ENCODE measurements at places on chromosomes 11 and 22.
A peak's percentile ranks its signal among the peaks of the same experiment; 100 is the strongest.

DNA sequence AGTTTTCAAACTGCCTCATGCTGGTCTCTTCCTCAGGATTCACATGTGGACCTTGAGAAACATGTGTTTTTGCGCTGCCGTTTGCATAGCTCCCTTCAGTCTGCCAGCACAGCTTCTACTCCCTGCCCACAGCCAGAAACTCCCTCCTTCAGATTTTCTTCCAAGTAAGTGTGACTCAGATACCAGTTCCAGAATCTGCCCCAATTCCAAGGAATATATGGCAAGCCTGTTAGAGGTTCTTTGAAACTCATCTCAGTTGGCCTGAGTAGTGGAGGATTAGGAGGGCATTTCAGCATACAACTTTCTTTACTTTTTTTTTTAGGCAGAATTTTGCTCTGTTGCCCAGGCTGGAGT is 67.1 kb downstream of the SNX19 start:
- no peak for DNase-seq

DNA sequence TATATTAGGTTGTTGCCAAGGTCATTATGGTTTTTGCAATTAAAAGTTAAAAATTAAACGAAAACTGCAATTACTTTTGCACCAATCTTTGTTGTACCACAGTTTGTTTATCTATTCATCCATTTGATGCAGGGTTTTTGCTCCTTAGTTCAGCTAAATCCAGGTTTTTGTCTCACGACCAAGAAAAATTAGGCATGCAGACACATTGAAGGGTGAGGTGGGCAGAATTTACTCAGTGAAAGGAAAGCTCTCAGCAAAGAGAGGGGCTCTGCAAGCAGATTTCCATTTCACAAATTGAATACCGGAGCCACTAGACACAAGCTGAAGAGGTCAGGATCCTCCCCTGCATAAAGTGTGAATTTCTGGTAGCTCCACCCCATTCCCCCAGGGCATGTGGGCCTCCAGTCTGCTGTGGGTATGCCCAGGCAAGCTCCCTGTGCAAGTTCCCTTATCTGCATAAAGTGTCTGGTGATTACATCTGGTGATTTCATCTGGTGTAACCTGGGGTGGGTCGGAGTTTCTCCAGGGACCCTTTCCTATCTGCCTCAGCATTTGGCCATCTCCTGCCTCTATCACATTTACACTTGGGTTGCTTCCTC is 33.3 kb downstream of the APOL6 start:
- no peak for DNase-seq

GRCh38 chr11:35232891-35233330 is 93.9 kb downstream of the CD44 start:
- DNase-seq, result no peak

GRCh38 chr11:61079416-61080150 is 22.7 kb upstream of the CD5 start:
- DNase-seq, result no peak

DNA sequence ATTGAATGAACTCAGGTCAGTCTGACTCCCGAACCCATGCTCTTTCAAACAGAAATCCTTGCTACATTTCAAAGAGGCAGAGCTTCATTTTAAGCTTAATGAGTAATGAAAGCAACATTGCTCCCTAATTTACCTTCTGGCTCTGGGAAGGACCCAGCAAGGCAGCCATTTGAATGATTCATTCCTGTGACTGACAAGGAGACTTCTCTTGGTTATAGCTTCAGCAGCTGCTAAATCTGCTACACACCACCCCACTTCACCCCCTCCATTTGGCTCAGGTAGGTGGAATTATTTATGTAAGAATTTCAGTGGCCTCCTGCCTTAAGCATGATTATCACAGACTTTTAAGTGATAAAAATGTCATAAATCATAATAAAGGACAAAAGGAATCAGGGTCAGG is 117.7 kb downstream of the KCNC1 start:
- no peak for DNase-seq

DNA sequence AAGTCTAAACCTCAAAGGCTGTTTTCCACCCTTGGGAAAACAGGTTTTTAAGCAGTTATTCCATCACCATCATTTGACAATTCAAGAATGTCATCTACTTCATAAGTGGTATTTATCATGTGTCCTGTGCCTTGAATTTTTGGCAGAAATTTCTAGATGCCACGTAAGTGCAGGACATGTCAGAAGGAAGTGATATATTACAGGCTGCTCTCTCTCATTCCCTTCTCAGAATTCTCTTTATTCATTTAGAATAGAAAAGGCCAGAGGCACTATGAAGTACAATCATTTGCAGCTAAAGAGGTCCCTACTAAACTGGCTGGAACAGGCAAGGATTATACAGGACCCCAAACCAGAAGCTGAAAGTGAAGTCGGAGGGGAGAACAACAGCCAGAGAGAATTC is 11.9 kb downstream of the RBFOX2 start:
- DNase-seq, result no peak

DNA sequence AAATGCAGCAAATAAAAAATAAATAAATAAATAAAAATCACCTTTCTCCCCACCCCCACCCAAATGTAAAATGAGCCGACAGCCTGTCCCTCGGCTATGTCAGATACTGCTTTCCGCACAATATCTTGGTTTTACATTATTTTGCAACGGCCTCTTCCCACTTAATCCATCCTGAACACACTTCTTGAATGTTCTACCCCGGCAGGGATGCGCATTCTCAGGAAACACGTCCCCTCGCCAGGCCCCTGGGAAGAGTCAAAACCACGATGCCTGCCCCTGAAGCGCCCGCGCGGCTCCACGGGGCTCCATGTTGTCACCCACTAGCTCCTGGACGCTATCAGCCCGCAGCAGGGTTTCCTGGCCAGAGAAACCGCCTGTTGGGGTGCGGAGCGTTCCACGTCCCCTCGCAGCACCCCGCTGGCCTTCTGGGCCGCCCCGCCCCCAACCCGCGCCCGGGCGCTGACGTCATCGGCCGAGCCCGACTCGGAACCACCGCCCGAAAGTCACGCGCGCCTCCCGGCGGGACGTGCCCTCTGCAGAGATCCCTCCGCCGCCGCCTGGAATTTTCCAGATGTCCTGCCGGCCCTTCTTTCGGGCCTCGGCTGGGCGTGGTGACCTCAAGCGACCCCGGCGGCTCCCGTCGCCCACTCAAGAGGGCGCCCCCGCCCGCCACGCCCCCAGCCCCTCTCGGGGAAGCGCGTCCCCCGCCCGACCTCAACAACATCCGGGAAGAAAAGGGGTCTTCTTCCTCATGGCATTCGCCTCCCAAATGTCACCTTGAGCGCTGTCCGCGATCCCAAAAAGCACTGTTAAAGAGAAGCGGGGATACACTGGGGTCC is 585 bp upstream of the NEAT1 start:
- peak; percentile 97 for DNase-seq

DNA sequence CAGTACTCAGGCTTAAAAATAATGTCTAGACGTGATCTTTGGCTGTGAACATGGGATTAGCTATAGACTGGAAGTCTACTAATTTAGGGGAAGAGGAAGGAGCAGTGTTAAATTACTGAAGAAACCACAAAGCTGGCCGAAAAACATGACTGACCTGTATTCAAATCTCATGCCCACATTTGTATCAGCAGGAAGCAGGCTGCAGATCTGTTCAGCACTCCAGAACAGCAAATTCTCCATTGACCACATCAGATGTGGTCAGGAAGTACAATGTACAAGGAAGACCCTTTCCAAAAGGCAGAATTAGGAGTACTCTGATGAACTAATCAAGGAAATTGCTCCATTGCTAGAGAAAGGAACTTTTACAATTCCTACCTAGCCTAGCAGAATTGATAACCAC is 31.7 kb downstream of the DCDC1 start:
- no peak for DNase-seq

DNA sequence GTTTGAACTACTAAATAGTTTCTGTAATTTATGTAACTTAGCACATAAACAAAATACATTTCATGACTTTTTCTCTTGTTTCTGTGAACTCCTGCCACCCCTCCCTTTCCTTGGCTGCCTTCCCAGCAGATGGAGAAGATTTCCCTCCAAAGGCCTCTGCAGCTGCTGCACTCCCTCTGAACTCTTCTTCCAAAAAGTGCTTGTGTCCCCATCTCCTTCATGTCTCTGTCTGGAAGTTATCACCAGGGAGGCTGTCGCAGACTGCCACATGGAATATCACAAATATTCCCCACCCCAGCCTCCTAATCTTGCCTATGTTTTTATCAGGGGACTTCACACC is 1068.3 kb downstream of the OPCML start:
- no peak for DNase-seq

DNA sequence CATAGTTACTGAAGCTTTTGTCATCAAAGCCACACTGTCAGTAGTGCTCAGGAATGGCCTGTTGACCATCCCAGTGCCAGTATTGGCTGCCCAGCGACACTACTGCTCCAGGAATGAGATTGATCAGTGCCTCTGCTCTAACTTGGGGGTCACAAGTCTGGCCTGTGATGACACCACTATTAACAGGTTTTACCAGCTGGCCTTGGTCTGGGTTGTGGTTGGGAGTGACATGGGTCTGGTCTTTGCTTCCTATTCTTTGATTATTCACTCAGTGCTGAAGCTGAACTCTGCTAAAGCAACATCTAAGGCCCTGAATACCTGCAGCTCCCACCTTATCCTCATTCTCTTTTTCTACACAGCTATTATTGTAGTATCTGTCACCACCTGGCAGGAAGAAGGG is 21.5 kb downstream of the OR56B4 start:
- no peak for DNase-seq

GRCh38 chr11:15769203-15769602 is 587.1 kb downstream of the SOX6 start:
- no peak for DNase-seq

DNA sequence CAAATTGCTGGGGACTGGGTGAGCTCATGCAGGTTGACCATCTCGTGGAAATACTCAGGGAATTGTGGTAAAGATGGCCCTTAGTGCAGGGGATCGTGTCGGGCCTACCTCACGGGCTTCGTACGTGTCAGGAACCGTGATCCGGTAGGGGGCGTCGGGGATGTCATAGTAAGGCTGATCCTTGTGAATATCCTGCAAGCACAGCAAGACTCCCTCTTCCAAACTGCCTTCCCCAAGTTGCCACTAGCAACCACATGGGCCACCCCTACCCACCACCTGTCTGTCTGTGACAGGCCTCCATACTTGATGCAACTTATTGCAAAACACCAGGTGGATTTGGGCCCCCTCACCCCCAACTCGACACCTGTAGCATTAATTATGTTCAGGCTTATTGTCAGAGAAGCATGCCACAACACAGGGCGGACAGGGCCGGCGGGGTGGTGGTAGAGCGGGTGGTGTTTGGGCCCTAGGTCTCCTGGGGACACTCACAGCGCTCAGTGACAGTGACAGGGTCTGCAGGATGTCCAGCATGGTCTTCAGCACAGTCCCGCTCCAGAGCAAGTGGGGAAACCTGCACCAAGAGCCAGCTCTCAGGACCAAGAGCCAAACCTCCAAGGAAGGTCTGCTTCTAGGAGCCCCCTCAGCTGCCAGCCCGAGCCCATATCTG is 22.6 kb upstream of the SERPIND1 start:
- no peak for DNase-seq

- no peak for DNase-seq
These were observed 58.5 kb downstream of the SMCO4 start for GRCh38 chr11:93484716-93485115.

DNA sequence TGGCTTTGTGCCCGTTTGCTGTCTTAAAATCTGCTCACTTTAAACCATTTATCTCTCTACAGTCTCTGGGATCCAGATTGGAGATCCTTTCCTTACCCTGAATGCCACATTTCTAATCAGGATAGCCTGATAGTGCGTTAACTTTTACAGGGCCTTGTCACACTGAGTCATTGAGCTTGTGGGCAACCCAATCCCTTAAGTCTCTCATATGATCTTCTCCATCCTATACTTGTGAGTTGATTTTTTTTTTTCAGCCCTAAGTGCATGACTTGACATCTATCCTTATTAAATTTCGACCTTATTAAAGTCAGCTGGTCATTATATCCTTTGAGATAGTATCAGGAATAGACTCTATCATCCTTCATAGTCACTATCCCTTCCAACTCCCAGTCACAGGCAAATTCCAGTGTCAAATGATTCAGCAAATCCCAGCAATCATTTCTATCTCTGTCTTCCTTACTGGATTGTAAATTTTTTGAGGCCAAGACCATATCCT is 57.7 kb downstream of the TEAD1 start:
- DNase-seq, result no peak

- no peak for DNase-seq
These were observed 15.6 kb upstream of the MFRP start for GRCh38 chr11:119361941-119362725.

DNA sequence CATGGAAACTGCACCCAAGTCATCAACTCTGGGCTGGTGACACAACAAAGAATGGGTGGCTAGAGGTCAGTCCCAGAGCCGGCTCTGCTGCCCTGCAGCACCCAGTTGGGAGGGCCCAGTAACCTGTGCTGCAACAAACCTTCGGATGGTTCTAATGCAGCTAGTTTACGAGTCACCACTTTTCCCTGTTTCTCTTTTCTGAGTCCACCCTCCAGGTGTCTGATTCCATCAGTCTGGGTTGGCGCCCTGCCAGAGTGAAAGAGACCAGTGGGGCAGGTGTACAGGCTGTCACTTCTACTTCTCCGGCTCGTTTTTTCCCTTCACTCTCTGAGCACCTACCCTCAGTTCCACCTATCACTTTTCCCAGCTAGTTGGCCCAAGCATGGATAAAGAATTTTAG is 572.9 kb downstream of the NTM start:
- no peak for DNase-seq

DNA sequence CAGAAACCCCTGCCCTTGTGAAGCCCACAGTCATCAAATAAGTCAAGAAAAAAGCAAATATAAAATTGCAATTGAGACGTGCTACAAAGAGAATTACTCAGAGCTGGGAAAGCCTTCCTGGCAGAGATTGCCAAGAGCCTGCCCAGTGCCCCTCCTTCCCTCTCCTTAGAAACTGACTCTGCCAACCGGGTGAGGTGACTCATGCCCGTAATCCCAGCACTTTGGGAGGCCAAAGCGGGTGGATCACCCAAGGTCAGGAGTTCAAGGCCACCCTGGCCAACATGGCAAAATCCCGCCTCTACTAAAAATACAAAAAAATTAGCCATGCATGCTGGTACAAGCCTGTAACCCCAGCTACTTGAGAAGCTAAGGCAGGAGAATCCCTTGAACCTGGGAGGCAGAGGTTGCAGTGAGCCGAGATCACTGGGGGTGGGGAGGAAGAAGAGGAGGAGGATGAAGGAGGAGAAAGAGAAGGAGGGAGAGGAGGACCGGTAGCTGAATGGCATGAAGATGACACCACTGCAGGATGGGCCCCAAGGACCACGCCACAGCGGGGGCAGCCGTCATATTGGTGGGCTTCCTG is 76.1 kb upstream of the RTL6 start:
- no peak for DNase-seq

All from activated CD4-positive, alpha-beta T cell treated with anti-CD3 and anti-CD28 coated beads, Interleukin-2, Interleukin-4, amounts not matched to agents 100 ng/mL and 50 ng/mL, durations not matched to agents 16 hours and 8 hours (primary cell).